ENCODE measurements at places on chromosomes 1 and 21.

GRCh38 chr21:44995343-44995941 lies 55.6 kb downstream of the SLX9 start:
- no peak for DNase-seq

DNA sequence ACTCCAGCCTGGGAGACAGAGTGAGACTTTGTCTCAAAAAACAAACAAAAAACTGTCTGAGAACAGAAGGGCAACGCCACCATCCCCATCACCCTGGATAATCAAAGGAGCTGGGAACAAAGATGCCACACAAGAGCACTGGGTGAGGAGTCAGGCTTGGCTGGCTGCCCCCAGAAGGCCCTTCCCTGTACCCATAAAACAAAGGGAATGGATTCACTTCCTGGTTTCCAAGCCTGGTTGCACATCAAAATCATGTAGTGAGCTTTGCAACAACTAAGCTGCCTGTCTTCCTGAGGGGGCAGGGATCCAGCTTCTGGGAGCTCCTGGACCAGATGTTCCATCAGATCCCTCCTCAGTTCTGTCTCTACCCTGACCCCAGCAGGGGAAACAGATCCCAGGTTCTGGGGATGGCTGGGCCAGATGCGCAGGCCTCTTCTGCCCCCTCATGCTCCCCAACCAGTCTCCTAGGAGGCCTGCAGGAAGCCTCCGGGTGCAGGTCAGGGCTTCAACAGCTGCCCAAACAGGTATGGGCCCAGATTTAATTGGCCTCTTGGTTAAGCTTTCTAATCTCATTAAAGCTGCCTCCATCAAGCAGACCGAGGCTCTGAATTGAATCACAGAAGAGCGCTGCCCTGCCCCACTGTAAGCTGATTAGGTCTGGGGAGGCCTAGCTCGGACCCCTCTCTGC lies 97.8 kb downstream of the MRPL37 start:
- DNase-seq: no peak

DNA sequence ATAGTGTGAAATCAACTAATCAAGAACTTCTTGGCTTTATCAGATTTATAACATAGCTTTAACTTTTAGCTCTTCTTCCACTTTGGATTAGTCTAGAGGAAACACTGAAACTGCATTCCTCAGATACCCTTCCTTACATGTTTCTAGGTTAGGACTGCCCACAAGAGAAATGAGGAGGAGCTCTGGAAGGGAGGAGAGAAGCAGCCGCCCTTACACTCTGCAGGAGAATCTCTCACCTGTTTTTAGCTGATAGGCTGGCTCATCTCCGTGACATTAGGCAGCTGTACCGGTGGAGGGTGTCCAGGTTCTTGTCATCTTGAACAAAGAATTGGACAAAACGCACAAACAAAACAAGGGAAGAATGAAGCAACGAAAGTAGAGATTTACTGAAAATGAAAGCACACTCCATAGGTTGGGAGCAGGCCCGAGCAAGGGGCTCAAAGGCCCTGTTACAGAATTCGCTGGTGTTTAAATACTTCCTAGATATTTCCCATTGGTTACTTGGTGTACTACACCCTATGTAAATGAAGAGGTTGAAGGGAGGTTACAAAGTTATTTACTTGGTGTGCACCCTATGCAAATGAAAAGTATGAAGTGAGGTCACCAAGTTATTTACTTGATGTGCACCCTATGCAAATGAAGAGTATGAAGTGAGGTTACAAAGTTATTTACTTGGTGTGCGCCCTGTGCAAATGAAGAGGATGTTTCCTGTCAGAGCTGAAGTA lies 524.9 kb upstream of the CHRM3 start:
- no peak for DNase-seq

DNA sequence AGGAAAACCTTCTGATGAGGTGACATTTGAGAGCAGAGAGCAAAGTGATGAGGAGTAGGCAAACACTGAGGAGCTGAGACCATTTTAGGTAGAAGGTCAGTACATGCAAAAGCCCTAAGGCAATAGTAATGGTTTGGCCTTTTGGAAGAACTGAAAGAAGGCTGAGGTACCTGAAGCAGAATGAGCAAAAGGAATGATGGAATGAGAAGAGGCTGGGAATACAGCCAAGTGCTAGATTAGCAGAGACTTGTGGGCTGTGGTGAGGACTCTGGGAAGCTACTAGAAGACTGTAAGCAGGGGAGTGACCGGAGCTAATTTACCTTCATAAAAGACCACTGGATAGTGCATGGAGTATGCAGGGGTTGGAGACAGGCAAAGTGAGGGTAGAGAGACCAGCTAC lies 77.9 kb downstream of the GFI1 start:
- no peak for DNase-seq

DNA sequence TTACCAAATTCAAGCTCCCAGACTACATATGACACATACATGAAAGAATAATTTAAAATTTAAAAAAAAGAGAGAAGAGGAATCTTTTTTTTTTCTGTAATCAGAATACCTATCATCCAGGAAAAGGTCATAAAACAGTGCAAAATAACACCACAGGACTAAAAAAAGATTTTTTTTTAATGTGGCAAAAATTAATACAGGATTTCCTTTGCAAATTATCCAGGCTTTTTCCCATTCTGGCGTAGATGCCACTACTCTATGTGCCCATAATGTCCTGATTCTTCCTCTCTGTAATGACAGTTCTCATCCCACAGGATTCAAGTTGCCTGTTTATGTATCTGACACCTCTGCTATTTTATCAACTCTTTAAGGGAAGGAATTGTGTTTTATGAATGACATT lies 429.6 kb downstream of the SMYD3 start:
- no peak for DNase-seq

- DNase-seq: no peak
Measured at GRCh38 chr1:197919346-197920066, 2.3 kb downstream of the LHX9 start.

GRCh38 chr21:38422082-38422481 lies 76.2 kb downstream of the ERG start:
- no peak for DNase-seq

DNA sequence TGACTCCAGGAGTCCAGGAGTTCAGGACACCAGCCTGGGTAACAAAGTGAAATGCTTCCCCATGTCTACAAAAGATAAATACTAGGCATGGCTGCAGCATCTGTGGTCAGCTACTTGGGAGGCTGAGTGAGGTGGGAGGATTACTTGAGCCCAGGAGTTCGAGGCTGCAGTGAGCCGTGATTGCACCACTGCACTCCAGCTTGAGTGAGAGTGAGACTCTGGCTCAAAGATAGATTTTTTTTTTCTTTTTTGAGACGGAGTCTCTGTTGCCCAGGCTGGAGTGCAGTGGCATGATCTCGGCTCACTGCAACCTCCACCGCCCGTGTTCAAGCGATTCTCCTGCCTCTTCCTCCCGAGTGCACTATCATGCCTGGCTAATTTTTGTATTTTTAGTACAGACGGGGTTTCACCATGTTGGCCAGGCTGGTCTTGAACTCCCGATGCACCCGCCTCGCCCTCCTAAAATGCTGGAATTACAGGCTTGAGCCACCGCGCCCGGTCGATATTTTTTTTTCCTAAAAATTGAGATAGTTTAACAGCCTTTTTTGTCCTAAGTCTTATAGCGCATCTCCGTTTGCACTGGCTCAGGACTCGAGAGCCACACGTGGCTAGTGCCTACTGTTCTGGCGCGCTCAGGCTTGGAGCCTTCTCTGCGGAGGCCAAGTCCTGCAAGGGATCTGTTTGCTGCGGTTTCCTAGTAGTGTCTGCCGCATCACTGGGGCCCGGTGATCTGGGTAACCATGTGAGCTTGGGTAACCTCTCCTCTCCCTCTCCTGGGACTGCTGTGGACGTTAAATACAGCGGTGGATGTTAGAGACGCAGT lies 1.0 kb upstream of the MFN2 start:
- no peak for DNase-seq

- no peak for DNase-seq
Measured at GRCh38 chr1:70504176-70504820, 93.2 kb downstream of the CTH start.

- DNase-seq: no peak
Measured at GRCh38 chr1:41492341-41492848, 7.9 kb upstream of the EDN2 start.

DNA sequence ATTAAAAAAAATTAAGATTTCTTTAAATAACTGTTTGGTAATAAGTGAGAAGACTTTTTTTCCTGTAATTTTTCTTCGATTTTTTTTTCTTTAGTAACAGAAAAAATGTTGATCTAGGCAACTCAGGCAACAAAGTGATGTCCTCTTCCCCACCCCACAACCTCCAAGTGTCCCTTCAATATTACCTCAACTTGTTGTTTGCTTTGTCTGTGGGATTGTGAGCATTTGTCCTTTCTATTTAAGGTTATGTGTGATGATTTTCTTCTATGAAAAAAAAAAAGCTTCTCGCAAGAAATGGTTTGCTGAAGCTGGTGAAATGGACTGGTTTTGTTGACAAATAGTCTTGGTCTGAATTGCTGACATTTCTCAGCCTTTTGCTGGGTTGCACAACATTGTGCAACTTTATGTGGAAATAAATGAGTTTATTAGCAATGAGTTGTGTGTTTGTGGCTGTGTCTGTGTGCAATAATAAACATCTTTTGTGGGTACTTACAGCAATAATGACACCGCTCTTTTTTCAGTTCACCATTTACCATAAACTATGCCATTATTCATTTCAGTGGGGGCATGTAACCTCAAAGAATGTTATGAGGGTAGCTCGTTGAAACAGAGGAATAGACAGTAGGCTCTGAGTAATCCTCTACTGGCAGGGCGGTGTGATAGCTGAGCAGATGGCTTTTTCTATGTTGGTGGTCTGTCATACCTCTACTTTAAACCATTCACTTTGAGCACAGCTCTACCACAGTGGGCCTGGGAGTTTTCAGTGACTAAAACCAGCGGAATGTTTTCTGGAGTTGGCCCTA lies 218.4 kb downstream of the HLX start:
- DNase-seq: no peak

GRCh38 chr1:3219005-3219790 lies 150.2 kb downstream of the PRDM16 start:
- no peak for DNase-seq

All from bone marrow (tissue), 2 donors.